ENCODE measurements at places on chromosomes 3 and 15.

GRCh38 chr15:63059075-63059474, 16.5 kb downstream of the TPM1 start:
- DNase-seq = no peak

GRCh38 chr3:192818126-192818525, 90.8 kb upstream of the FGF12 start:
- no peak for DNase-seq

DNA sequence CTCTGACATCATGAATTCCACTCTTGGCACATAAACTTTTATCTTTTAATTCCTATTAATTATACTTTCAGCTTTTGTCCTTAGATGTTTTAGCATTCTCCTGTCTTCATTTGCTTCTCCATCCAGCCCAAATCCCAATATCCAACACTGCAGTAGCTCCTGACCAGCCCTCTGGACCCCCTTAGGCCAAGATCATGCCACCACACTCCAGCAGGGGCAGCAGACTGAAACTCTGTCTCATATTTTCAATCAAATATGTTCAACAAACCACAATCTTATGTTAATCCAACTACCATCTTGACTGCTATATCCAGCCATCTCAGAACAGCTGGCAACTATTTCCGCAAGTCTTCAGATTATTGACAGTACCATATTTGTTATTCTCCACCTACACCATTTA, 315.8 kb upstream of the ROBO2 start:
- no peak for DNase-seq

DNA sequence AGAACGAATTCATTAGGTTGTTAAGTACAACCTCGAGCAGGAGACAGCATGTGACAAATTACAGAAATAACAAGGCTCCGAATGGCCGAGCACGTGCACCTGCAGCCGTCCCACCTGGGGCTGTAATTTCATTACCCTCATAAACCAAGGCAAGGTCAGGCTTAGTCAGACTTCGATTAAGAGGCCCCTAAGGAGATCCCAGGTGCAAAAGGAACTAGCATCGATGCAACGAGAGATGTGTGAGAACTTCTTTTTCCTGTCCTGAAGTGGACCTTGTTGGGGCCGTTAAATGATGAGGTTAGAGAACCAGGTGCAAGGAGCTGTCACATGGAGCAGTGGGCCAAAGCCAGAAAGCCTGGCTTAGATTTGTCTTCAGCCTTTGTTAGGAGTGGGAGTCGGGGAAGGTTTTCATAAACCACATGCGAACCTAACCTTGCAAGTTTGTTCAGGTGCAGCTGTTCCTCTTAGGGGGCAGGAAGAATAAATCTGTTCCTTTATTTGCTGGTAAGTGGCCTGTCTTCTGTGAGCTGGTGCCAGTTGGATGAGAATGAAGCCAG, 559.9 kb upstream of the MCTP2 start:
- no peak for DNase-seq

DNA sequence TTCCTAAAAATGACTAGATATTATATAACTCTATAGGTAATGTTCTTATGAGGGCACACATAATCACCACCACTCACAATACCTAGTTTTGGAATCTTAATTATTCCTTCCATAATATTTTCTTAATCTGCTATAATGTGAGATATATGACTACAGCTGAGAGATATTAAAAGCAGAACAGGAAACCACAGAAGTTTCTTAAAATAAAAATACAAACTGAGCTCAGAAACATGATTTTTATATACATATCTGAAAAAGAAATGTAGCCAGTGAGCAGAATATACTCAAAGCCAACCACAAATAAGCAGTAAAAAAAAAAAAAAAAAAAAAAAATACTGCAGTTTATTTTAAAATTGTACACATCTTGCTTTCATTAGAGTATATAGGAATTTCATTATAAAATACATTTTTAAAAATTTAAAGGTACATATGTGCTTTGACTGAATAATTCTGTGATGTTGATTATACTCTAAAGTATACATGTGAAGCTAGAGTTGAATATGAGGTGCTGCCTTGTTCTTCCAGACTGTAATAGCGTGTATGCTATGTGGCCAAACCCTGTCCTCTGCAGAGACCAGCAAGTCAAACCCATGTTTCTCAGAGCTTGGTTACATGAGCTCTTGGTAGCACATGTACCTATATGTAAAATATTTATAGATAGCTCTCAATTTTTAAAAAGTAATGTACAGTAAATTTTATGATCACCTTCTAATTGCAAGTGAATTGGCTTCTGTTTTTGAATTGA, 175.0 kb downstream of the UBE2E2 start:
- no peak for DNase-seq

GRCh38 chr15:27249760-27250109, 278.8 kb downstream of the GABRG3 start:
- DNase-seq = no peak

All from CMK (cell line).